Activated CD4-positive, alpha-beta T cell treated with anti-CD3 and anti-CD28 coated beads for 1 hour (primary cell): ENCODE measurements at places on chromosomes 6 and 20.

GRCh38 chr20:24615353-24615752 lies 145.9 kb downstream of the SYNDIG1 start:
- DNase-seq = no peak

- DNase-seq = no peak
These were observed 252.8 kb downstream of the TMEM242 start for GRCh38 chr6:157070403-157071107.

GRCh38 chr20:12699374-12700228 lies 309.2 kb upstream of the SPTLC3 start:
- no peak for DNase-seq

GRCh38 chr6:35583893-35584688 lies 71.4 kb upstream of the TULP1 start:
- peak; percentile 51 for DNase-seq

DNA sequence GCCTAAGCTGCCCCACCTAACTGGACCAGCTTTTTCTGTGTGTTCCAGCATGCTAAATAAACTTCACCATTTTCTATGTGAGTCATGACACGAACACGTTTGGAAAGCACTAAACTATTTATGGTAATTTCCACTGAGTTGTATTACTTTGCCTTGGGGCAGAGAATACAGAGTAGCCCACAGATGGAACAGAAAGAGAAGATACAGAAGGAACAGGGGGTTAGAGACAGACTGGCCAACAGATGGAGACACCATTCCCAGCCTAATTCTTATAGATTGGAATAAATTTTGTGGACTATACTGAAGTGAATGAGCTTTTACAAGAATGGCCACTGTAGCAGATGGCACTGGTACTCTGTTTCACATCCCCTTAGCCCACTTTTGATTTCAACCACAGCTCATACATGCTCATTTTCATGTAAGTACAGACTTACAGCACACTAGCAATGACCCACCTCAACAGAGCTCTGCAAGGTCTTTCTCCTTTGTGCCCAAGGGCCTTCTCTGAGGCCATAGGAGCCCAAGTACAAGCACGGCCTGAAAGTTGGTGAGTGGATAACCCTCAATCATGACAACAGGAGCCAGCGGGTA lies 13.1 kb upstream of the NT5DC1 start:
- no peak for DNase-seq

DNA sequence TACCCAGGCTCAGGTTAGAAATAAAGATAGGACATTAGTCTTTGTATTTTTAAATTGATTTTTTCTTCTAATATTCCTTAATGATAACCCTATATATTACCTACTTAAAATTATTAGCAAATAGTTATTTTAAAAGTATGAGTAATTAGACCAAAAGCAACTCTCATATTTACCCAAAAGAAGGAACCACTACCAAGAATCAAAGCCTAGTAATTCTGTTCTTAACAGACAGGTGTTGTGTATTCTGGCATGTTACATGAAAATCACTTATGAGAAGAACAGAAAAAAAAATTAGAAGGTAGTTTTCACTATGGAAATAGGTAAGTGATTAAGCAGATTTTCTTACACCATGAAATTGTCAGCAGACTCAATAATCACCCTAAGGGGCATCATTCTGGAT lies 105.1 kb downstream of the ATG5 start:
- DNase-seq = no peak

DNA sequence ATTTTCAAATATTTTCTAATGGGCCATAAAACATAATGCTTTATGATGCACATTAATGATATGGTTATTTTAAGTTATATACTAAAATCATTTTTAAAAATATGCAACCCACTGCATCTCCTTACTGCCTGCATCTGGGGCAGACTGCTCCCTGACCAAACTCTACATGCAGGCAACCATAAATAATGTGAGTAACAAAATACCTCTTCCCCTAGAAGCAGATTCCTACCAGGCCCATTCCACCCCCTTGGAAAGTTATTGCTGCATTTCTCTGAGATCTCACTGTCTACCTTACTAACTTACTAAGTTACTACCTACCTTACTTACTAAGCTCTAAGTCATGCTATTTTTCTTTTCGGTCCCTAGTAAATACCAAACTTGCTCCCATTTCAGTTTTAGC lies 71.8 kb downstream of the ATG5 start:
- DNase-seq = no peak

GRCh38 chr20:35985806-35986205 lies 17.4 kb downstream of the CNBD2 start:
- DNase-seq = no peak

DNA sequence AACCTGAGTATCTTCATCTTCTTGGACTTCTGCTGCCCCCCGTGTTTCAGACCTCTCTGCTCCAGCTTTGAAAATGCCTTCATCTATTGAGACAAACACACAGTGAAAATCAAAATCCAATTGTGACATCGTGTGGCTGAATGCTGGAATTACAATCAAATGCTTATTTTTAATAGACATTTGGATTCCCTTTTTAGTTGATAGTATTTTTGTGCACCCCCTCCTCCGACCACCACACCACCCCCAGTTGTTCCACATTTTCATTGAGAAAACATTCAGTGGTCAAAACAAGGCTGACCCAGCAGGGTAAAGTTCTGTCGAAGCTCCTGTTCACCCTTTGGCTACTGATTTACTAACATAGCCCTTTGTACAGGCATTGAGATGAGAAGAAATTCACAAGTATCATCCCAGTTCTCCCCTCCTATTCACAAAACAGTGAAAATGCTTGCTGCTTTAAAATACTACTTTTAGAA lies 79.0 kb downstream of the NRSN1 start:
- DNase-seq = no peak

GRCh38 chr6:73722318-73723060 lies 26.5 kb downstream of the CD109 start:
- DNase-seq = no peak

- DNase-seq = peak; percentile 17
These were observed 65.4 kb upstream of the RIN2 start for GRCh38 chr20:19692685-19693119.

DNA sequence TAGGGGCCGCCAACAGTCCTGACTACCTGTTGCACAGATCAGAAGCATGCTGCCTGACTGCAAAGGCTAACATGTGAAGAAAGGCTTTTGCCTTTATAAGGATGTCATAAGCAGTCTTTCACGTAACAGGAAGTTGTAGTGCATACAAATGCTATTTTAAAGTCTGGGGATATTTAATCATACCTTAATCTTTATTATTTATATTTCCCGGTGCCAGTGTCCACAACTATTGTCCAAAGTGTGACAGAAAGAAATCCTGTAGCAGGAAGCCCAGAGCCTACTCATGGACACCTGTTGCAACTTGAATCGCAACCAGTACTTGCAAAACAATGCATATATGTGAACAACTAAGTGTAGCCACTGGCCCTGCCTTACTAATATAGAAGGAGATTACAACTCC lies 235.8 kb downstream of the ALDH8A1 start:
- DNase-seq = no peak

GRCh38 chr6:75746221-75746620 lies 2.8 kb upstream of the MYO6 start:
- no peak for DNase-seq

- DNase-seq = no peak
These were observed 37.8 kb downstream of the CD109 start for GRCh38 chr6:73733791-73734190.

DNA sequence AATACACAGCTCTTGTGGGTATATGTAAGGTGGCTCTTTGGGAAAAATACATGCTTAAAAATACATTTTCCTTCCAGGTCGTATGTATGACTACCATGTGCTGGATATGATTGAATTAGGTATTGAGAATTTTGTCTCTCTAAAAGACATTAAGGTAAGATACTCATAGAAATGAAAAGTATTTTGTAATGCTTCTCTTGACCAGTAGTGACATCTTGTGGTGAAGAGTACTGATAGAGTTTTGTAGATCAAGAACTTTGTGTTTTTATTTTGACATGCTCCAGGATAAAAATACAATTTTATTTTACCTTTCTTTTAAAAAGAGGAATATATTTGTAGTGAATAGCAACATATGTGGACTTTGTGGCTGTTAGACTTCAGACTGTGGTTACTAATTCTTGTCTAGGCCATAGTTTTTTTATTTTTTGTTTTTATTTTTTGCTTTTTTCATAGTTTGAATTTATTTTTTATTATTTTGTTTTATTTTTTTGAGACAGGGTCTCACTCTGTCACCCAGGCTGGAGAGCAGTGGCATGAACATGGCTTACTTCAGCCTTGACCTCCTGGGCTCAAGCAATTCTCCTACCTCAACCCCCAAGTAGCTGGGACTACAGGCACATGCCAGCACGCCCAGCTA lies 17.9 kb downstream of the RPF2 start:
- no peak for DNase-seq

- DNase-seq = no peak
These were observed 56.5 kb downstream of the ANKRD60 start for GRCh38 chr20:58171796-58172425.
